Gastroesophageal sphincter (tissue), 4 donors: ENCODE measurements at places on chromosomes 16 and 17. TPM values are rescaled to one million over a fixed set of nuclear protein-coding genes. Genes with fewer than 3 reads are reported as not detected.

JPH3 gene
- 1.1 TPM for total RNA-seq

PABPN1L gene
- not detected for total RNA-seq

STX1B gene
- total RNA-seq = 3.3 TPM

FBXW10B gene
- 0.54 TPM for total RNA-seq

COQ9 gene
- 122 TPM for total RNA-seq

CSF3 gene
- not detected for total RNA-seq
